ENCODE measurements at places on chromosomes 7 and 10. TPM values are rescaled to one million over a fixed set of nuclear protein-coding genes. Genes with fewer than 3 reads are reported as not detected.

Gene KIN
- total RNA-seq, result 2.9 TPM

Gene PCGF5
- 21.6 TPM for total RNA-seq

Gene ADD3
- total RNA-seq, result 44.4 TPM

Gene INSYN2A
- 0.33 TPM for total RNA-seq

Gene GPR37
- total RNA-seq, result 16.0 TPM

Gene BPGM
- total RNA-seq, result 11.9 TPM

Gene CPA5
- total RNA-seq, result not detected

Gene ZMIZ1
- total RNA-seq, result 65.5 TPM

Gene TFR2
- total RNA-seq, result 0.33 TPM

Gene FOXI2
- total RNA-seq, result not detected

Gene PDE1C
- total RNA-seq, result 2.8 TPM

Gene CYP3A4
- not detected for total RNA-seq

Gene LHFPL3
- total RNA-seq, result not detected

Gene PUS7
- total RNA-seq, result 19.7 TPM

Gene MRPL43
- total RNA-seq, result 140 TPM

Gene VAX1
- total RNA-seq, result not detected

Gene ZCWPW1
- 0.81 TPM for total RNA-seq

Gene GPC2
- total RNA-seq, result 4.4 TPM

Gene SHTN1
- 8.7 TPM for total RNA-seq
